ENCODE measurements at places on chromosomes 11 and 22.

DNA sequence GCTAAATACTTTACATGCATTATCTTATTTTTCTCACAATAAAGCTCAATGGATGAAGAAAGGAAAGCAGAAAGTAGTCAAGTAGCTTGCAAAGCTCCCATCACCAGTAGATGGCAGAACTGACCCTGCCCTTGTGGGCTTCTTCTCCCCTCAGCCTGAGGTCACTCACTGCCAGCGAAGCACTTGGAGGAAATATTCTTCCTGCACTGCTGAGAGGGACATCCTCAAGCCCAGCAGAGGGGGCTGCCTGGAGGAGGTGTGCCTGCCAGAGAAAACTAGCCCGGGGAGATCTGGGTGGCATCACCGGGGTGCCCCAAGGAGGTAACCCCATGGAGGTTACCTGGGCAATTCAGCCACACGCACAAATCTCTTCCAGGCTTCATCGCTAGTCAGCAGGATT is 6.6 kb downstream of the APOL4 start:
- peak; percentile 54 for DNase-seq

- no peak for DNase-seq
Measured at GRCh38 chr11:93727985-93728791, 13.1 kb downstream of the TAF1D start.

DNA sequence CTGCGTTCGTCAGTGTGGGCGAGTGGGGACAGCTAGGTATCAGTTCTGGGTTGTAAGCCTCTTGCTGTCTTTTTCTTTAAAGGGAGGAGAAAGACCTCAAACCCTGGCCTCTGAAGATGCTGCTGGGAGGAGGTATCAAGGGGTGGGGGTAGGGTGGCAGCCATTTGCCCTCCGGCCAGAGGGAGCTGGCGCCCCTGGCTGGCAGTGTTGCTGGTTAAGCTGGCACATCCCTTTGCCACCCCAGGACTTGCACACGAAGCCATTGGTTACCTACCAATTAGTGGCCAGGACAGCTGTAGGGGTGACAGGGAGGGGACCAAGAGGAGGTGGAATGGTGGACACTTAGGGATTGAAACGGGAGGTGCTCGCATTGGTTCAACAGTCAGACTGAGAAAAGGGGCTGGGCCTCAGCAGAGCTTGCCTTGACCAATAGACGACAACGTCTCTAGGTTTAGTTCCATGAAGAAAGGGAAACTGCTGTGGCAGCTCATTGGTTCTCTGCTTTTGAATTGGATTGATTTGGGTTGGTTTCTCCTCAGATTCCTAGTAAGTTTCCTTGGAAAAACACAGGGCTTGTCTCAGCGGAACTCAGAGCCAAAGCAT is 77.9 kb downstream of the ST3GAL4 start:
- no peak for DNase-seq

- peak; percentile 23 for DNase-seq
Measured at GRCh38 chr11:78189174-78189724, 530 bp downstream of the USP35 start.

DNA sequence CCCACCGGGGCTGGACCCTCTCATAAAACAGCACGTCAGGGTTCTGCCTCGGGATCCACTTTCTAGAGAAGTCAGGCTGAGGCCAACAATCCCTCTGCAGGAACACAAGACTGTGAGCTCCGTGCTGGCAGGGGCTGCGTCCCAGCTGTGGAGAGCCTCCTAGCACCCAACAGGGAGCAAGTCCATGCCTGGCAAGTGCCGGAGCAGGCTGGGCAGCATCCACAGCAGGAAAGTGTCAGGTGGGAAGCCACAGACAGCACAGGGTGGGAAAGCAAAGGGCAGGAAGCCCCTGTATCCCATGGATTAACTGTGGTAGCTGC is 682.3 kb downstream of the TBC1D22A start:
- DNase-seq = no peak
